Type B pancreatic cell (in vitro differentiated cells): ENCODE measurements at places on chromosomes 5 and 9. TPM values are rescaled to one million over a fixed set of nuclear protein-coding genes. Genes with fewer than 3 reads are reported as not detected.
A peak's percentile ranks its signal among the peaks of the same experiment; 100 is the strongest.

The PCDHGA8 gene
- 1.3 and 2.1 TPM in 2 replicates for total RNA-seq

The ALDOB gene
- total RNA-seq: 30.5 and 36.7 TPM in 2 replicates

The C5orf63 gene
- 5.1 and 8.9 TPM in 2 replicates for total RNA-seq

The SV2C gene
- 0.64 and 6.9 TPM in 2 replicates for total RNA-seq

The RNF208 gene
- 12.1 and 15.7 TPM in 2 replicates for total RNA-seq

The ENTPD2 gene
- total RNA-seq: 3.3 and 6.4 TPM in 2 replicates

GRCh38 chr9:91948597-91949391 lies 1.2 kb downstream of the ROR2 start:
- H3K4me3 ChIP-seq: peak overlapping the region; percentile 88
- H3K27me3 ChIP-seq: peaks cover 42% of the 10 kb centered on the region
- H3K27ac ChIP-seq: peak overlapping the region; percentile 29
- no peaks in the 10 kb centered on the region for H3K36me3 ChIP-seq
- DNase-seq: peak; percentile 82
- peaks cover 30% of the 10 kb centered on the region for H3K4me1 ChIP-seq

DNA sequence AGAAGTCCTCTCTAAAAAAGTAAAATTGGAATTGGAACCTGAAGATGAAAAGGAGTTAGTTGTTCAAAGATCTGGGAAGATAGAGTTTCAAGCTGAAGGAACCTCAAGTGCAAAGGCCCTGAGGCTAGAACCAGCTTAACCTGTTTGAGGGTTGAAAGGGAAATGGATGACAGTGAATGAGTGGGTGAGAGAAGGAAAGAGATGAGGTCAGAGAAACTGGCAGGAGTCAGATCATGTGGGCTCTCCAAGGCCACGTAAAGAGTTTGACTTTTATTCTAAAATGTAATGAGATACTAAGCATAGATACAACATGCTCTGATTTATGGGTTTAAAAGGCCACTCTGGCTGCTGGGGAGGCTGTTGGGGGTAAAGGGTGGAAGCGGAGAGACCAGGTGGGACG lies 2.5 kb upstream of the RAD23B start:
- DNase-seq: no peak
- peaks cover 18% of the 10 kb centered on the region for H3K4me1 ChIP-seq
- H3K4me3 ChIP-seq: peak overlapping the region; percentile 76
- peak overlapping the region; percentile 97 for H3K27ac ChIP-seq

- H3K27me3 ChIP-seq: no peaks in the 10 kb centered on the region
- peaks cover 11% of the 10 kb centered on the region for H3K36me3 ChIP-seq
Measured at GRCh38 chr9:114034661-114035062, 43.4 kb downstream of the AMBP start.

- H3K4me3 ChIP-seq: no peak overlapping the region
- no peak overlapping the region for H3K27ac ChIP-seq
- no peaks in the 10 kb centered on the region for H3K27me3 ChIP-seq
- no peaks in the 10 kb centered on the region for H3K36me3 ChIP-seq
Measured at GRCh38 chr9:68429631-68430030, 73.2 kb downstream of the PGM5 start.

- no peak for DNase-seq
- H3K36me3 ChIP-seq: peaks cover 19% of the 10 kb centered on the region
- H3K27ac ChIP-seq: no peak overlapping the region
- no peaks in the 10 kb centered on the region for H3K27me3 ChIP-seq
- no peaks in the 10 kb centered on the region for H3K4me1 ChIP-seq
- H3K4me3 ChIP-seq: no peak overlapping the region
Measured at GRCh38 chr5:463952-464351, 21.0 kb downstream of the EXOC3 start.

DNA sequence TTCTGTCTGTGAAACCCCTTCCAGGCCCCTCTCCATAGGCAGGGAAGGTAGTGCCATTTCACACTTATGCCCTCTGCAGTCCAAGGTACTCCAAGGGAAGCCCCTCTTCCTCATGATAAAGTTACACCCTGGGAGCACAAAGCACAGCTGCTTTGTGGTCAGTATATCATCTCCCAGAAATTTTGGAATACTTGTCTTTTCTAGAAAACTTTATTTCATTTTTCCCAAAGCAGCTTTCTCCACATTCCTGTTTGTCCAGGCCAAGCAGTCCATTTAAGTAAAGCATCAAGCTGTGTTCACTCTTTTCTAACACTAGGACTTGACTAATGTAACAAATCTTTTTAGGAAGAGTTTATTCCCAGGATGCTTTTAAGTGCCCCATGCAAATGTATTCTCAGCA lies 371.8 kb upstream of the RGMB start:
- no peak overlapping the region for H3K27ac ChIP-seq
- no peaks in the 10 kb centered on the region for H3K4me1 ChIP-seq
- H3K36me3 ChIP-seq: no peaks in the 10 kb centered on the region
- no peak overlapping the region for H3K4me3 ChIP-seq

DNA sequence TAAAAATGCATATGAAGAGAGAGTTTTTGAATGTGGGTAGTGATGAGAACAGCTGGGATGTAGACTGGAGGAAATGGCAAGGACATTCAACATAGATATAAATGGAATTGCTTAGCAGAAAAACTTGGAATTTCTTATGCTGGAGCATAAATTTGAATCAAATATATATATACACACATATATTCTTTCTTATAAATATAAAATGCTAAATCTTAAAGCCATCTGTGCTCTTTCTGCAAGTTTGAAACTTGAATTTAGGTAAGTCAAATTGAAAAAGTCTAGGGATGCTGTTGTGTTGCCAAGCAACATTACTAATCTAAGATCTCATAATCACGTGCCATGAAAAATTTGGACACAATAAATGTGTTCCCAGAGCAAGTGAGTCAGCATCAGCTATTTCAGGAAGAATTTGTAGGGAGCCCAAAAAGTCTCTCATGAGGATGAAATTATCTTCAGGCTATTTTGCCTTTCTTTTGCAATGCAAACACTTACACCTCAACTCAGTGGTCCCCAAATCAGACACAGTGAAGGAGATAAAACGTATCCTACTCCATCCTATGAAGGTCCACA lies 58.4 kb upstream of the ALDH1A1 start:
- H3K4me1 ChIP-seq: no peaks in the 10 kb centered on the region
- DNase-seq: no peak
- no peak overlapping the region for H3K4me3 ChIP-seq
- no peaks in the 10 kb centered on the region for H3K36me3 ChIP-seq

DNA sequence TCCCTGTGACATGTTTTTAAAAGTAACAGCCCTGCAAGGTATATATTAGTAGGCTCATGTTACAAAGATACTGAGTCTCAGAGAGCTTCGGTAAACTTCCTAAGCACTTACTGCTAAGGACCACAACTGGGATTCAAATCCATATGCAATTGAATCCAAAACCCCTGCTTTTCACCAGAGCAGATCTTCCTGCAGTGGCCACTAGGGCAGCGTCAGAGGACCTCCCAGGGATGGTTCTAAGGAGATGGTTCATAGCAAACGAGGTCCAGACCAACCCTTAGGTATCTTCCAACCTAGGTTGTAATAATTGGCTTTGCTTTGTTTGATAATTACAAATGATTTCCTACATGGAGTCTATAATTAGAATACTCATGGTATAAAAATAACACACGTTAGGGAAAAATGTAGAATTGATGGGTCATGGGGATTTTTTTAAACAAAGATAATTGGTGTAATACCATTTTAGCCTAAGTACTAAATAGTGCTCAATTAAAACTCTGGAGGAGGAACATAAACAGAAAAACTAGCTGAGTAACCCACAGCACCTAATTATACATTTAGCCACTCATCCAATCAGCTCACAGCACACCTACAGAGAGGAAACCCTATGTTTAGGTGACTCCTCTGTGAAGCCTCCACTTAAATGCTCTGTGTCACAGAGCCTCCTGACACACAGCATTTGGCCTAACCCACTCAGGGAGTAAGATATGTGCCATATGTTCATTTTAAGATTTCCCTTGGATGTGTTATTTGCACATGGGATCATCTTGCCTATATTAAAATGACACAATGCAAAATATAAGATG lies 10.0 kb upstream of the CAST start:
- H3K27me3 ChIP-seq: no peaks in the 10 kb centered on the region
- no peak for DNase-seq
- peaks cover 37% of the 10 kb centered on the region for H3K4me1 ChIP-seq
- H3K36me3 ChIP-seq: no peaks in the 10 kb centered on the region

DNA sequence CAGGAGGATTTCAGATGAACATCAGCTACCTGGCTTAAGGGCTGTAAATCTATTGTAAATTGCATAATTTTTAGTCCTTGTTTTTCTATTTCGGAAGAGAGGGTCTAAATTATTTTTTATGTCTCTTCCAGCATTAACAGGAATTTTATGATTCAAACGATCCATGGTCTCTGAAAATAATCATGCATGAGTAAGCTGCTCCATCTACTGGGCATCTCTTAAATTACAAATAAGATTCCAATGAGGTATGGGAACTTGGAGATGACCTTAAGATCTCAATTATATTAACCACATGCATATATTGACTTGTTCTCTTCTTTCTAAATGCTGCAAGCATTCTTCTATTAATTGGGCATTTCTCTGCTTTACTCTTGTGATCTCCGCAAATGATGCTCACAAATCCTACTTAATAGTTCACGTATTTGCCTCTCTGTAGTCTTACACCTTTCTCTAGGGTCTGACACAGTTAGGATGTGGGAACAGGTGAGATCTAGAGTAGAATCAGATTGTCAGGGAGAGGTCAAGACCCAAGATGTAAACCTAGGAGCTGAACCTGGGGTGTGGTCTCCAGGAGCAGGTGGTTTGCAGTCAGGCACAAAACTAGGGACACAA lies 86.9 kb downstream of the NUDT12 start:
- H3K27ac ChIP-seq: no peak overlapping the region
- peaks cover 12% of the 10 kb centered on the region for H3K4me1 ChIP-seq
- H3K27me3 ChIP-seq: peaks cover 4% of the 10 kb centered on the region
- no peak overlapping the region for H3K4me3 ChIP-seq

DNA sequence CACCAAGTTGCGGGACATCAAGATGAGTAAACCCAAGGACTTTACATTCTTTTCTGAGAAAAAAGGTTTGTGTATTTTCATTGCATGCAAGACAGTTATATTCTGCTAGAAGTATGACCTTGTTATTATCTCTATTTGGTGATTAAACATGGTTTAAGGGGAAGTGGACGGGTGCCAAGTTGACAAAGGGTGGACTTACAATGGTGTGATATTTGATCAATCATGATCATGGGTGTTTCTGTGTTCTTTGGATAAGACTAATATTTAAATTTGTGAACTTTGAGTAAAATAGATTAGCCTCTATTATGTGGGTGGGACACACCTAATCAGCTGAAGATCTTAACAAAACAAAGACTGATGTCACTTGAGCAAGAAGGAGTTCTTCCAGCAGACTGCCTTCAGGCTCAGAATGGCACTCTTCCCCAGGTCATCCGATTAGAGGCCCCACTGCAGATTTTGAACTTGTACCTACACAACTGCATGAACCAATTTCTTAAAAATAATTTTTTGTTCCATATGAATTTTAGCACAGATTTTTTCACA lies 782.9 kb downstream of the CDH12 start:
- peaks cover 6% of the 10 kb centered on the region for H3K27me3 ChIP-seq
- H3K27ac ChIP-seq: no peak overlapping the region
- no peaks in the 10 kb centered on the region for H3K36me3 ChIP-seq
- no peak for DNase-seq
- no peak overlapping the region for H3K4me3 ChIP-seq
- peaks cover 13% of the 10 kb centered on the region for H3K4me1 ChIP-seq

- peaks cover 26% of the 10 kb centered on the region for H3K4me1 ChIP-seq
- peaks cover 36% of the 10 kb centered on the region for H3K36me3 ChIP-seq
- H3K27me3 ChIP-seq: no peaks in the 10 kb centered on the region
- no peak overlapping the region for H3K27ac ChIP-seq
Measured at GRCh38 chr5:128350705-128351104, 187.3 kb downstream of the FBN2 start.

DNA sequence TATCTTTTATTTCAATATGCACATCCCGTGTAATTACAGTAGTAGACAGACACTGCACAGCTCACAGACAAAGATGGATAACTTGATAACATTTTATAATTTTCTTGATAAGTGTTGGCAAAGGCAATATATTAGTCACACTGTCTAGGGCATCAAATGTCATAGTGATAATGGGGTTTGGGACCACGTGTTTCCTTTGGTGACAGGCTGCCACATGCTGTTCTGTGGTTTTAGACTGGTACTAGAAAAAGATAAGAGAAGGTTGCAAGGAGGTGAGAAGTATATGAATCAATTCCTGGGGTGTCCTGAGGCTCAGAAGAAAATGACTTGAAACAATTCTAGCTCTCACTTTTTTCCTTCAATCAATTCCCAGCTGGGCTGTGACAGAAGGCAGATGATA lies 258.8 kb upstream of the CHD1 start:
- no peak for DNase-seq
- H3K4me3 ChIP-seq: no peak overlapping the region
- H3K4me1 ChIP-seq: peaks cover 5% of the 10 kb centered on the region
- no peak overlapping the region for H3K27ac ChIP-seq
- H3K27me3 ChIP-seq: peaks cover 9% of the 10 kb centered on the region

GRCh38 chr5:112634166-112634565 lies 103.5 kb upstream of the APC start:
- H3K4me3 ChIP-seq: no peak overlapping the region
- no peak for DNase-seq
- no peaks in the 10 kb centered on the region for H3K36me3 ChIP-seq
- H3K27ac ChIP-seq: no peak overlapping the region
- peaks cover 48% of the 10 kb centered on the region for H3K4me1 ChIP-seq

- no peaks in the 10 kb centered on the region for H3K27me3 ChIP-seq
- peaks cover 12% of the 10 kb centered on the region for H3K36me3 ChIP-seq
- no peak for DNase-seq
- no peak overlapping the region for H3K27ac ChIP-seq
- no peak overlapping the region for H3K4me3 ChIP-seq
Measured at GRCh38 chr9:100058699-100059579, 39.9 kb downstream of the ERP44 start.

DNA sequence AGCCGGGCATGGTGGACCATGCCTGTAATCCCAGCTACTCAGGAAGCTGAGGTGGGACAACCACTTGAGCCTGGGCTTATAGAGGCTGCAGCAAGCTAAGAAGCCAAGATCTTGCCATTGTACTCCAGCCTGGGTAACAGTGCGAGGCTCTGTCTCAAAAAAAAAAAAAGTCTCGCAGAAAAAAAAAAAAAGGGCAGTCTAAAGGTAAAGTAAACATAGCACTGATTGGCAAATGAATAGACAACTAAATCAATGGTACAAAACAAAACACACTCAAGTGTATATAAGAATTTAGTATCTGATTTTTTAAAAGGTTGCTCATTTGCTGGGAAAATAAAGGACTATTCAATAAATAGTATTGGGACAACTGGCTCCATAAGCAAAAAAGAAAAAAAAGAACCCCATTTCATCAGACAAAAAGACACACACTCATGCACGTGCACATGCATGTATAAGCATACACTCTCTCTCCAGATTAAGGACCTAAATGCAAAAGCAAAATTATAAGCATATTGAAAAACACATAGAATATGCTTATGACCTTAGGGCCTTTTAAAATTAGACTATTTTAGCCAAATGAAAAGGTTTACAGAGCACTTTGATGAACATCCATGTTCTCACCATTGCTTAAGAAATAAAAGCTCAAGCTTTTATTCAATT lies 5.7 kb downstream of the IL6ST start:
- H3K27me3 ChIP-seq: no peaks in the 10 kb centered on the region
- peaks cover 18% of the 10 kb centered on the region for H3K36me3 ChIP-seq
- H3K4me1 ChIP-seq: peaks cover 34% of the 10 kb centered on the region
- H3K4me3 ChIP-seq: no peak overlapping the region
- DNase-seq: no peak
- no peak overlapping the region for H3K27ac ChIP-seq
